ENCODE measurements at places on chromosomes 7 and 10. TPM values are rescaled to one million over a fixed set of nuclear protein-coding genes. Genes with fewer than 3 reads are reported as not detected.

The ZNF488 gene
- total RNA-seq: 1.1 TPM

The BMPER gene
- 0.48 TPM for total RNA-seq

The BMPR1A gene
- total RNA-seq: 39.0 TPM

The CFAP46 gene
- total RNA-seq: not detected

The TAF3 gene
- total RNA-seq: 1.2 TPM

The VAX1 gene
- not detected for total RNA-seq

The FEZF1 gene
- not detected for total RNA-seq

The LEP gene
- 0.24 TPM for total RNA-seq

The PTN gene
- total RNA-seq: 0.24 TPM

The LRRC18 gene
- not detected for total RNA-seq

The NPSR1 gene
- not detected for total RNA-seq

The OPN1SW gene
- not detected for total RNA-seq

The CRTAC1 gene
- not detected for total RNA-seq

The MRPS17 gene
- 20.0 TPM for total RNA-seq

The KAZALD1 gene
- total RNA-seq: 0.64 TPM

The STOX1 gene
- 0.21 TPM for total RNA-seq

The GIGYF1 gene
- total RNA-seq: 15.1 TPM

The SCART1 gene
- total RNA-seq: 1.4 TPM

The CPN1 gene
- total RNA-seq: not detected

The ARHGAP19 gene
- total RNA-seq: 9.2 TPM

The MYH16 gene
- under 0.01 TPM for total RNA-seq

The ENTPD1 gene
- under 0.01 TPM for total RNA-seq

The SLC18A3 gene
- not detected for total RNA-seq

The MSMB gene
- total RNA-seq: not detected

The LIPN gene
- not detected for total RNA-seq

The ITPRID1 gene
- not detected for total RNA-seq

The PLXDC2 gene
- 3.4 TPM for total RNA-seq

The OR2A42 gene
- not detected for total RNA-seq

The CPA1 gene
- not detected for total RNA-seq

The KLF14 gene
- not detected for total RNA-seq

The ZNF716 gene
- total RNA-seq: not detected

The MUC12 gene
- total RNA-seq: not detected

The CTTNBP2 gene
- 1.1 TPM for total RNA-seq

The LRRD1 gene
- total RNA-seq: not detected

The C1QL3 gene
- total RNA-seq: not detected

The PARD3 gene
- total RNA-seq: 105 TPM

The MMP21 gene
- not detected for total RNA-seq

The CYP2C19 gene
- total RNA-seq: not detected

The HIP1 gene
- total RNA-seq: 5.8 TPM

The TMEM120A gene
- 27.3 TPM for total RNA-seq

The C7orf57 gene
- total RNA-seq: 0.21 TPM

The AFAP1L2 gene
- 15.7 TPM for total RNA-seq

The DUS4L gene
- 10.6 TPM for total RNA-seq

The EEPD1 gene
- total RNA-seq: 4.0 TPM

The ZNF727 gene
- under 0.01 TPM for total RNA-seq

The SEMA4G gene
- total RNA-seq: 0.21 TPM

The SH2D4B gene
- total RNA-seq: under 0.01 TPM

The ATXN7L1 gene
- 1.5 TPM for total RNA-seq

The CLDN4 gene
- 60.3 TPM for total RNA-seq

The SDK1 gene
- total RNA-seq: 1.7 TPM

The SLC18A2 gene
- not detected for total RNA-seq

The PTPRN2 gene
- total RNA-seq: 1.2 TPM

The AGBL3 gene
- 0.64 TPM for total RNA-seq

The PGAM1 gene
- total RNA-seq: 396 TPM

The HTR5A gene
- total RNA-seq: not detected

The IKZF1 gene
- total RNA-seq: not detected

The SPDYE6 gene
- total RNA-seq: not detected

Data from tracheal epithelial cell (primary cell).